Daoy (cell line): ENCODE measurements at places on chromosomes 11 and 22. TPM values are rescaled to one million over a fixed set of nuclear protein-coding genes. Genes with fewer than 3 reads are reported as not detected.

GRCh38 chr22:39634530-39635405, 64.2 kb downstream of the CACNA1I start:
- DNase-seq: peak; percentile 93

GRCh38 chr11:134037046-134037908, 31.6 kb upstream of the JAM3 start:
- peak; percentile 61 for DNase-seq

DNA sequence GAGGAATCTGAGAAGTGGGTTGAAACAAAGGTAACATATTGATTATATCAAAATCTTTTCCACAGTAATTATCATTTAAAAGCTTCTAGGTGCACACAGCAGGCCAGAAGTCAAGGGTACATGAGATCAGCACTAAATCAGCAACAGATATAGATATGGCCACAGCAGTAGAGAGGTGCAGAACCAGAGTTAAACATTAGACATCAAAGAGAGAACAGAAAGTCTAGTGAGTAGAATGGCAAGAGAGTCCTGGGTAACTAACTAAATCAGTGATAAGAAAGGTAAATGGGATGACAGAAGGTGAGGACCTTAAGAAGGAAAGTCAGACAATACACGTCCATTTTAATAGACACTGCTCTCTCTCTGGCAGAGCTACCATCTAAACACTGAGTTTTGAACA, 119.5 kb upstream of the GRIA4 start:
- DNase-seq: no peak

DNA sequence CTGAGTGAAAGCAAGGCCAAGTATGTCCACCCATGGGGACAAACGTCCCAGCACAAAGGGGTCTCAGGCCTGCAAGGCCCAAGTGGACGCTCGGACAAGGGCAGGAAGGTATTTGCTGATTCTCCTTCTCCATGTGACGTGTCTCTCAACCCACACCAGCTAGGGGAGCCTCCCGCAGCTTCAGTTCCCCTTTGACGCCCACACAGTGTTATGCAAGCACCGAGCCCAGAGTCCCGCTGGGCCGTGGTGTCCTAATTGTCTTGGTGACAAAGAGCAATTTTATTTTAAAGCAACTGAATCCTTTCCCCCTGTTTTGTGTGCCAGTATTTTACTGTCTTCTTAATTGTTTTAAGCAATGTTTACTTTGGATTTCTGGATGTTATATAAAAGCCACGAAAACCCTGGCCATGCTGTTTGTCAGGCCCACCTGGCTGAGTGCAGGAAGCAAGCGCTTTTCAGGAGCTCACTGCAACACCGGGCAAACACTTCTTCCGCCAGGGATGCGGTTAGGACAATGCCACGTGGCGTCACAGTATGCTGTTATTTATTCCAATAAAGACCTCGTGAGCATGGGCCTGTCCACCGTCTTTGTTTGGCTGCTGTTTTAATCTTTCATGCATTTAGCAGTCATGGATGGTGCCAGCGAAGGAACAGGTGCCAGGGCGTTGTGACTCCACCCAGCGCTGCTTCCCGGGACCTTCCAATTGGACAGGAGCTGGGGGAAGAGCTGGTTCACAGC, 8.2 kb upstream of the PARVG start:
- no peak for DNase-seq

DNA sequence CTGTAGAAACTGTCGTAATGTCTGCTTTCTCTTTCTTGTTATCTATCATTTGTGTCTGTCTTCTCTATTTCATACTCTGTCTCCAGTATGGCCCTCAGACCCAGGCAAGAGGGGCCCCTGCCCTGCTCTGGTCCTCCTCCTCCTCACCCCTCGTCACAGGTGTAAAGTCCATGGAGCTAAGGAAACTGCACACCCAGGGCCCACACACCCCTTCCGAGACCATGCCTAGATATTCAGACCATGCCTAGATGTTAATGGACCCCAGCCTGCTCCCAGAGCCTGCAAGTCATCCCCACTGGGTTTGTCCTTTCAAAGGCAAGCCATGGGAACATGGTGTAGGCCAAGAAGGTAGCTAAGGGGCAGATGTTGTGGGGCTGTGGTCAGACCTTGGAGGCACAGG, 24.1 kb upstream of the ANO1 start:
- no peak for DNase-seq

DNA sequence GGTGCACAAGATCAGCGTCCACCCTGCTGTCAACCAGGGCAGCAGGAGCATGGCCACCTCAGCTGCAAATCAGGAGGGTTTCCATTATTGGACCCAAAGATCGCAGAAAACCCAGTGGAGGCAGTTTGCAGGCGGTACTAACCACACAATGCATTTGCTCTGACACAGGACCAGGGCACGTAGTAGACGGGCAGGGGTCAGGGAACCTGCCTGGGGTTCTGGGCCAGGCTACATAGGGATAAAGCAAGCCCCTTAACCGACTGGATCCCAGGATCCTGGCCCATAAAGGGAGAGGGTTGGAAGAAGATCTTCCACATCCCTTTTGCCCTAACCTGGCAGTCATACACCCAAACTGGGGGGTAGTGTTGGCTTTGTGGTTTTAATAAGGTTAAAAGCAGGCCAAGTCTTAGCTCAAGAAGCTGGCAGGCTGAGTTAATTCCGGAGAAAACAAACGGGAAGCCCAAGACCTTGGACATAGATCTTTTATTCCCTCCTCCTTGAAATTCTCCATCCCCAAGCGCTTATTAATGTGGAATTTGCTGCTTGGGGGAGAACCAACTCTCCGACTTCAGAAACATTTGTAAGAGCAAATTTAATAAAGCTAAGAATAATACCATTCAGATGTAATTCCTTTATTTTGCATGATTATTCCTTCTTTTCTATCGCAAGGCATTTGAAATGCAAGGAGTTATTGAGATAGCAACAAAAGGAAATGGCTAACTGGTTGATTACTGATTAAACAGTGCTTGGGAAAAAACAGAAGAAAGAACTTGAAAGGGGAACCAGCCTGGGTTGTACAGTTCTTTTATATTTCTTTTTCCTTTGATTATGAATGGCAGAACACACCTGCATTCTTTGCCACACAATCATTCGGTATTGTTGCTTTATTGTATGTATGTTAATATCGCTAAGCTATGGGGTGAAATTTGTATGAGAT, 6.3 kb upstream of the ARHGAP8 start:
- DNase-seq: no peak

DNA sequence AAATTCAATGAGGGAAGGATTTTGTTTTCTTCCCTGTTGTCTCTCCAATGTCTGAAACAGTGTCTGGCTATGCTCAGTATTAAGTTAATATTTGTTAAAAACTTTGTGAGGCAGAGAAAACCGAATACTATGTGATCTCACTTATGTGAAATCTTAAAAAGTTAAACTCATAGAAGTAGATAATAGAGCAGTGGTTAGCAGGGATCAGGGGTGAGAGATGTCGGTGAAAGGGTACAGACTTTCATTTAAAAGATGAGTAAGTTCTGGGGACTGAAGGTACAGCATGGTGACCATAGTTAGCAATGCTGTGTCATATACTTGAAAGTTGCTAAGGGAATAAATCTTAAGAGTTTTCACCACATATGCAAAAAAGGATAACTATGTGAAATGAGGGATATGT, 244.6 kb downstream of the AASDHPPT start:
- DNase-seq: no peak

GRCh38 chr22:29480512-29481264, 670 bp downstream of the NEFH start:
- DNase-seq: no peak

DNA sequence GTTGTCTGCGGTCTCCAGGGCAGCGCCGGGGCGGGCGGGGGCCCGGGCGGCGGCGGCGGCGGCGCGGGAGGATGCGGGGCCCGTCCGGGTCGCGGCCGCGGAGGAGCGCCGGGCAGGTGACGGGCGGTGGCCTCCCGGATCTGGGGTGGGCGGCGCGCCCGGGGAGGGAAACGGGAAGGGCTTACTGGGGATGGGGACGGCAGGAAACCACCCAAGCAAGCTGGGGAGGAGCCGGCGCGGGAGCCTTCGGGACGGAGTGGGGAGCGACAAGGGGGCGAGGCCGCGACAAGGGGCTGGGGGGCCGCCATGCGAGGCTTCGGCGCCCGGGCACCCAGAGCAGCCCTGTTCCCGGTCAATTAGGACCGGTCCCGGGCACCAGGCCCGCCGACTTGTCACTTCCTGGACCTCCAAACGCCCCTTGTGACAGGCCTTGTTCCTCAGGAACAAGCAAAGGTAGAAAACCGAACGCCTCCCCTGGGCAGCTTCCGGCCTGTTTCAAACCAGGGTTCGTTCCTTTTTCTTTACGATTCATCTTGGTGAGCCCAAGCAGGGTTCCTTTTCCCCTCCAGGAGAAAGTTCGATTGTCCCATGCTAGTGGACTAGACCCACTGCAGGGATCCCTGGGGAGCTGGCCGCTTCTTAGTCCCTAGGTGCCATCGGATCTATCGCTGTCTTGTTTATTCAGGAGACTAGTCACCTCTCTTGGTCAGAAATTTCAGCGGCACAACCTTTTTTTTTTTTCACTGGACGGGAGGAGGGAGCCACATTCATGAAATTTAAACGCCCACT, 492 bp downstream of the JHY start:
- peak; percentile 67 for DNase-seq

GRCh38 chr11:116329354-116330090, 443.3 kb downstream of the BUD13 start:
- DNase-seq: no peak

DNA sequence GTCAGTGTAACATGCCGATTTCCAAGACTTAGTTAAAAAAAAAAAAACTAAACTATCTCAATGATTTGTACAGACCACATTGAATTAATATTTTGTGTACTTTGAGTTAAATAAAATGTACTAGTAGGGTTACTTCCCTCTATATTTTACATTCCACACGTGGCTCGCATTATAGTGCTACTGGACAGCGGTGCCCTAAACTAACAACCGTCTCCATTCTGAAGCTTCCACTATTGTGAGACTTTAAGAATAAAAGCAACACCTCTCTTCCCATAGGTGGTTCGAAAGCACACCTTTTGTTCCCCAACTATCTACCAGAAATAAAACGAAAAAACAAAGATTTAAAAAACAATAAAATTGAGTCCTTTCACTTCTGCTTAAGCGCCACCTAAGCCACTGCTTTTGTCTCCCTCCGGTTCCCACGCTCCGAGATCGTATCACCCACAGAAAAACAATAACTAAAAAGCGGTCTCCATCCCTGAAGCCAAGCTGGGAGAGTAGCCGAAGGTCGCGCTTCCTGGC, 380 bp upstream of the TTC17 start:
- DNase-seq: no peak

DNA sequence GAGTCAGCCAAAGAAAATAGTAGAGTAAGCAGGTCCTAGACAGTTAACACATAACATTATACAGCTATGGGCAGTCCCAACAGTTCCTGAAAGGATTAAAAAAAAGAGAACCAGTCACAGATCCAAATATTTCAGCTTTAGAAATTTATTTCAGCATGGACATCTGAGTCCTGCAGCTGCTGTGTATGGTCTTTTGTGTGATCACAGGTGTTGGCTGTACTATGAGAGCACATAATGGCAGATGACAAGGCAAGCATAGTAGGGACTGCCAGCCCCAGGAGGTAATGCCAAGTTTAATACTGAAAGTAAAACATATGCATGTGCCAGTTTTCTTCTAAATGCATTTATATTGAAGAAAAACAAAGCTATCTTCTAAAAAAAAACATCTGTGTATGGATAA, 158.1 kb downstream of the GRIA4 start:
- no peak for DNase-seq

- no peak for DNase-seq
Observed at GRCh38 chr11:122246874-122247273, 130.9 kb upstream of the BLID start.

DNA sequence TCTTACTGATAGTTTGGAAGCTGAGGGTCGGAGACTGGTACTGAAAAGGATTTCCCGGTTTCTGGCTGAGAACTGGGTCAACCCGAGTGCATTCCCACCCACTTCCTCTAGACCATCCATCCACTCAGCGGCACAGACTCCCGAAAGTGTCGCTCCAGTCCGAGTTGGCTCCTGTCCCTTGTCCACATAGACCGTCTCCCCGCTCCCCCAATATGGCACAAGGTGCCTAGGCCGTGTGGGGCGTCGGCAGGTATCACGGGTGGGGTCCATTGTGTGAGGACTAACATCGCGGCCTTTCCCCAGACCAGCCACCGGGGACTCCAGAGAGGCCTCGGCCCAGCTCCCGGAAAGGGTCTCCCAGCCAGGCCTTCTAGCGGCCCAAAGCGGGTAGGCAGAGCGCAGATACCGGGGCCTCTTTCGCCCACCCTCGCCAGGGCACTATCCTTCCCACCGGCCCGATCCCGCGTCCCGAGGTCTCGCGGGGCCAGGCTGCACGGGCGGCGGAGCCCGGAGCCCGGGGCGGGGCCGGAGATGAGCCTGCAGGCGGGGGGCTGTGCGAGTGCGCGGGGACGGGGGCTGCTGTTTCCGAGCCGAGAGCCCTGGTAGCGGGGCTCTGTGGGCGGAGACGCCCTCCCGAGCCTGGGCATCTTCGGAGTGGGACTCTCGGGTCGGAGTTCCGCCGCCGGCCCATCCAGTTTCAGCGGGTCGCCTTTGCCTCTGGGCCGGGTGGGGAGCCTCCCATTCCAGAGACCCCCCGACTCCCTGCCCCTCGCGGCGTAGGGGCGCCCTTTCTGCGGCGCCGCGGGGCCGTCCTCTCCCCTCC, 21.1 kb downstream of the SERPINH1 start:
- peak; percentile 80 for DNase-seq

DNA sequence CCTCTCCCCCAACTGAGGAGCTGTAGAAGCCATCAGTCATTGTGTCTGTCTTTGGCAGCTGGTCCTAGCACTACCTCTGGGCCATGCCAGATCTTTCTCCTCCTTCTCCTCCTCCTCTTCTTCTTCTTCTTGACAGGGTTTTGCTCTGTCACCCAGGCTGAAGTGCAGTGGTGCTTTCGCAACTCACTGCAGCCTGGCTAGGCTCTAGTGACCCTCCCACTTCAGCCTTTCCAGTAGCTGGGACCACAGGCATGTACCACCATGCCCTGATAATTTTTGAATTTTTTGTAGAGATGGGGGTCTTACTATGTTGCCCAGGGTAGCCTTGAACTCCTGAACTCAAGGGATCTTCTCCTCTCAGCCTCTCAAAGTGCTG, 50.1 kb upstream of the SHANK2 start:
- no peak for DNase-seq

DNA sequence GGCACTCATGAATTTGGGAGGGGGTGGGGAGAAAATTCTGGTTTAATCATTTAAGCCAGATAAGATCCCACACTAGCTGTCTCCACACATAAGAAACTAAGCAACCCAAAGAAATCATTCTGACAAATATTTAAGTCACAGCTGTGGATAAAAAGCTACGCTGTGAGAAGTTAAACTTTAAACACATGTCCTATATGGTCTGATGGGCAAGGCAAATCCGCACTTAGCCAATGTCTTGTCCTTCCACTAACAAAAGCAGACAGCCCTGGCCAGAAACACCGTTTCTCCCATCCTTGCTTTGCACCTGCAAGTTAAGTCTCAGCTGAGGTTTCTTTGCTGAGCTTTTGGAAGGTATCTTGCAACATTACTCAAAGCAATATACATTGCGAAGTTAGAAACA, 68.0 kb downstream of the ETS1 start:
- DNase-seq: no peak

Gene RRAS2
- total RNA-seq: 52.0 and 58.0 TPM in 2 replicates

Gene OR8G5
- total RNA-seq: not detected in 2 replicates

Gene HBE1
- 0.42 and 1.4 TPM in 2 replicates for total RNA-seq

Gene SCARF2
- total RNA-seq: 9.3 and 9.5 TPM in 2 replicates

Gene KRTAP5-11
- total RNA-seq: not detected in 2 replicates

Gene CWF19L2
- 10.1 and 15.2 TPM in 2 replicates for total RNA-seq

Gene ZBTB16
- total RNA-seq: not detected in 2 replicates

Gene MFNG
- 2.4 and 3.0 TPM in 2 replicates for total RNA-seq

Gene STK33
- 8.2 and 8.5 TPM in 2 replicates for total RNA-seq

Gene SLC37A2
- total RNA-seq: 4.1 and 4.2 TPM in 2 replicates

Gene SERPINH1
- 300 and 415 TPM in 2 replicates for total RNA-seq

Gene MUC2
- not detected in 2 replicates for total RNA-seq

Gene TCN2
- total RNA-seq: 0.12 and 2.0 TPM in 2 replicates
